ENCODE measurements at places on chromosomes 5 and 9. TPM values are rescaled to one million over a fixed set of nuclear protein-coding genes. Genes with fewer than 3 reads are reported as not detected.

DNA sequence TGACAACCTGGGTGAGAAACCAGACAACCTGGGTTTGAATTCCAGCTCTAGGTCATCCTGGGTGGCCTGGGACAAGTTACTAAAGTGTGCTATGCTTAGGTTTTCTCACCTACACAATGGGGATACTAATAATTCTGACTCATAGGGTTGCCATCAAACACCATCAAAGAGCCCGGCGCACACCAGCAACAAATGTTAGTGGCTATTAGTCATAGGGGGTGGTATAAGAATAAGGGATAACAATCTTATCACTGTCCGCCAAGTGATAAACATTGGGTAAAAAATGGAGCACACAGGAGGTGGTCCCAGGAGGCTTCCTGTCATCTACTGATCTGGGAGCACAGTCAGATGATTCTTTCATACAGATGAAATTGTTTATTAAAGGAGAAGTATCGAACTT is 61.4 kb upstream of the AFAP1L1 start:
- H3K4me3 ChIP-seq: no peak overlapping the region
- H3K27me3 ChIP-seq: no peaks in the 10 kb centered on the region
- H3K4me1 ChIP-seq: peaks cover 4% of the 10 kb centered on the region
- no peaks in the 10 kb centered on the region for H3K36me3 ChIP-seq
- DNase-seq: no peak

- H3K4me1 ChIP-seq: no peaks in the 10 kb centered on the region
- no peak overlapping the region for H3K4me3 ChIP-seq
- no peaks in the 10 kb centered on the region for H3K27me3 ChIP-seq
- DNase-seq: no peak
- H3K36me3 ChIP-seq: no peaks in the 10 kb centered on the region
Measured at GRCh38 chr5:118468085-118468484, 520.3 kb downstream of the DTWD2 start.

DNA sequence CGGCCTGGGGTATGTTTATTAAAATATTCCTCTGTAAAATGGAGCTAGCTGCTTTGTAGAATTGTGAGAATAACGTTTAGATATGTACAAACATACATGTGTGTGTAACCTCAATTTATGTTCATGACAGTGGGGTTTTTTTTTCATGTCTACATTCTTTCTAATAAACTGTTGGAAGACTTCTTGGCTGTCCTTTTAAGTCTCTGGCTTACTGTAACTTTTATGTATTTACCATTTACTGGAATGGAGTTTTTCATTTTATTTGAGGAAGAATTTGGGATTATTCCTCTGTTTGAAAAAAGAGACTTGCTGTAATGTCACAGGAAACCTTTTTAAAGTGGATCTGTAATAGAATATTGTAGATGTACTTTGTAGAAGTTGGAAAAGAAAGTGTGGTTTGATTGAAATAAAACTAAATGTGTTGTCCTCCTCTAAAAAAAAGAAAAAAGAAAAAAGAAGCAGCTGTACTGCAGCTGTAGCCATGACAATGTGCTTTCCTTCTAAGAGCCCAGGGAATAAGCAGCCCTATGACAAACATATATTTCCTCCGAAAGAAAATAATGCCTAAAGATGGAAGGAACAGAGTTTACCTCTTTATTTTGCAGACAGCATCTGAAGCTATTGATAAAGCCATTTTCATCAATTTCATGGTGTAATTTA is 71.2 kb upstream of the FREM1 start:
- H3K27ac ChIP-seq: no peak overlapping the region
- H3K4me1 ChIP-seq: no peaks in the 10 kb centered on the region
- no peak overlapping the region for H3K4me3 ChIP-seq

GRCh38 chr9:81609782-81610739 is 79.3 kb downstream of the TLE1 start:
- H3K27me3 ChIP-seq: no peaks in the 10 kb centered on the region
- H3K27ac ChIP-seq: peak overlapping the region; percentile 38
- DNase-seq: no peak
- peaks cover 44% of the 10 kb centered on the region for H3K4me1 ChIP-seq

DNA sequence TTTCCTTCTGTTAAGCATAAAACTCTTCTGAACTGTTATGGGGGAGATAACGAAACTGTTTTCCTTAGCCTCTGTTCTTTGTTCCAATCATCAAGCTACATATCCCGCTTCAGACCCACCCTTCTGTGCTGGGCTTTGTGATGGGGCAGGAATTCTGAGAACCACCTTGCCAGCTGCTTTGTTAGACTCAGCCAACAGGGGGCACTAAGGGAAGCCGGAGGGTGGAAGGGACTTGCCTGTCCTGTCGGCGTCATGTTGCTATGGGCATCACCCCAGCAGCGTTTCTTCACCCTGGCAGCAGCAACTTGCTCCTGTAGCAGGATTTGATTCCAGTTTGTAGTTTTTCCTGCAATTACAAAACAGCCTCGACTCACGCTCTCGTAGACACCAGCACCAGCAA is 169.1 kb downstream of the CAAP1 start:
- no peaks in the 10 kb centered on the region for H3K4me1 ChIP-seq
- H3K27me3 ChIP-seq: no peaks in the 10 kb centered on the region
- no peaks in the 10 kb centered on the region for H3K36me3 ChIP-seq
- H3K4me3 ChIP-seq: no peak overlapping the region

The MZB1 gene
- 2.4 TPM for polyA plus RNA-seq

The ZDHHC11 gene
- polyA plus RNA-seq: 4.9 TPM

DNA sequence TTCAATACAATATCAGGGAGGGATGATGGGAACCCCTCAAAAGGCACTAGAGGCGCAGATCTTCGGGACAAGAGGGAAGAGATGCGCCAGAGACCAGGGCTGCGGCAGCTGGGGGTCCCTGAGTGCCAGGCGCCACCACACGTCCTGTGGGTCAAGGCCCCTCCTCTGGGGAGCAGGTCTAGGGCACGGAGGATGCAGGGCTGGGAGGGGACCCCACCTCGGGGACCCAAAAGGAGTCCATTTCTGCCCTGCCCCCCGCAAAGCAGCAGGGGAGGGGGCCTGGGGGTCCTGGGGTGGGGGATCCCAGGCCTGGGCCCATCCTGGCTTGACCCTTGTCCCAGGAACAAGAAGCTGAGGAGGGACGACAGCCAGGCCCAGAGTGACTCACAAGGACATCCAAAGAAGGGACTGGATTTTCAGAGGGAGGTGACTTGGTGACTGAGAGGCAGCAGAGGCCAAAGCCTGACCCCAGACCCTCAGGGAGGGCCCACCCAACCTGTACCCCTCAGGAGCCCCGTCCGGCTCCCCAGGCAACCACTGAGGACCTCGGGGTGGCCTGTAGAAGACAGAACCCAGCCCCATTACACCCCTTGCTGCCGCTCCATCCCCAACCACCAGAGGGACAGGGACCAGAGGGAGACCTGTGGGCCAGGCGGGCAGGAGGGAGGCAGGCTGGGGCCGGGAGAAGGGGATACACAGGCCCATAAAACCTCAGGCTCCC is 54.2 kb downstream of the LRSAM1 start:
- DNase-seq: no peak
- peak overlapping the region; percentile 74 for H3K27ac ChIP-seq
- no peaks in the 10 kb centered on the region for H3K27me3 ChIP-seq
- no peaks in the 10 kb centered on the region for H3K4me1 ChIP-seq

DNA sequence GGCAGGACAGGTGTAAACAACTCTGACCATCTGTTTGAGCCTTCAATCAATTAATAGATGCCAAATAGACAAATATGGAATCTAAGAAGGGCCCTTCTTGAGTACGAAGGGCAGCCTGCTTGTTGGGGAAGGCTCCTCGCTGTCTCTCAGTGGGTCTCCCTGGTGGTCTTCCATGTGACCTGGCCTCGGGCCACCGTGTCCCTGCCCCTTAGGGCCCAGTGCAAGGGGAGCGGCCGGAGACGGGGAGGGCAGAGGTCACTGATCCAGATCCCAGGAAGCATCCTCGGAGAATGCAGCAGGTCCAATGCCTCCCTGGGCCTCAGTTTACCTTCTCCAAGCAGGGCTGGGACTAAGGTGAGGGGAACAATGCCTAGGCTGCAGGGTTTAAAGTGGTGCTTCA is 2.5 kb downstream of the DBH start:
- H3K36me3 ChIP-seq: no peaks in the 10 kb centered on the region
- H3K4me3 ChIP-seq: no peak overlapping the region
- no peak for DNase-seq

DNA sequence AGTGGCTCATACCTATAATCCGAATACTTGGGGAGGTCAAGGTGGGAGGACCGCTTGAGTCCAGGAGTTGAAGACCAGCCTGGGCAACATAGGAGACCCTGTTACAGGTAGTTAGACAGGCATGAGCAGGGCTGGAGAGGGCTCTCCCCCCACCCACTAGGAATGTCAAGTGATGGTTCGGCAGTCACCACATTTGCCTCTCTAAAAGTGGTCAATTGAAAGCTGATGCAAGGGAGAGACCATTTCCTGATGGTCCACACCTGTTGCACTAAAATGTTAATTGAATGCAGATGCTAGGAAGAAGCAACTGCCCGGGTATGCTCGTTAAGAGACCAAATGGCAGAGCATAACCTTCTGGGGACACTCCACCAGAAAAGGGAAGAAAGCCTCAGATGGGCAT is 82.7 kb downstream of the SFXN1 start:
- no peaks in the 10 kb centered on the region for H3K36me3 ChIP-seq
- H3K27ac ChIP-seq: no peak overlapping the region
- DNase-seq: no peak
- H3K4me3 ChIP-seq: no peak overlapping the region
- no peaks in the 10 kb centered on the region for H3K27me3 ChIP-seq
